ENCODE measurements at places on chromosomes 4 and X.

GRCh38 chrX:96770315-96770714 is 85.7 kb downstream of the DIAPH2 start:
- DNase-seq, result peak; percentile 5

DNA sequence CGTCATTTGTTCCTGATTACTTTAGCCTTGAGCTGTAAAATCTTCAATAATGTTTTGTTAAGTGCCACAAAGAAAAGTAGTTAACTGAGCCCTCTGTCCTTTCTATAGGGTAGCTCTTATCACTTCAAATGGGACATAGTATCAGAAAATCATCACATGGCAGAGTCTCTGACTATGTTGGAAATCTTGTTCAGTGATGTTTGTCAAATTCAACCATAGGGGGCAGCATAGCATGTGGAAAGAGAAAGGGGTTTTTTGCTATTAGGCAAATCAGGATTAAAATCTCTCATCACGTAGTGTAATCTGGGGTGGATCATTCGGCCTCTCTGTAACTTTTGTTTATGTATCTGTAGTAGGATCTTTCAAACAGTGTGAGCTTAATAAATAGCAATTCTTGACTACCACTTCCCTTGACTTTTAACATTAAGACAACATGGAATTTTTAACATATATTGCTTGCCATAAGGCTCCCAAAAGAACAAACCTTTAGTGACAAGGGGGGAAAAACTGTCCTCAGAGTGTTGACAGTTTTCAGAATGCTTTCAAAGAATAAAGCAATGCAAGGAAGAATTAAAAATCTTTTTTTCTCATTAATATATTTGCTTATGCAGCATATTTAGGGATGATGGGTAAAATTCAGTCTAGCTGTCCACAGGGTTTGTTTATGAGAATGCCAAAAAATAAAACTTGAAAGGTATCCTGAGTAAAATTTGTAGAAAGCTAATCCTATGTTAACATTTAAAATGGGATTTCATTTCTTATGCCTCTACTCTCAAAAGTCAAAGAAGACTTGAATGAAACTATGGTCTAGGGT is 127.2 kb downstream of the FBXW7 start:
- peak; percentile 83 for DNase-seq

- DNase-seq, result no peak
Measured at GRCh38 chrX:136259543-136259942, 8.3 kb upstream of the MAP7D3 start.

DNA sequence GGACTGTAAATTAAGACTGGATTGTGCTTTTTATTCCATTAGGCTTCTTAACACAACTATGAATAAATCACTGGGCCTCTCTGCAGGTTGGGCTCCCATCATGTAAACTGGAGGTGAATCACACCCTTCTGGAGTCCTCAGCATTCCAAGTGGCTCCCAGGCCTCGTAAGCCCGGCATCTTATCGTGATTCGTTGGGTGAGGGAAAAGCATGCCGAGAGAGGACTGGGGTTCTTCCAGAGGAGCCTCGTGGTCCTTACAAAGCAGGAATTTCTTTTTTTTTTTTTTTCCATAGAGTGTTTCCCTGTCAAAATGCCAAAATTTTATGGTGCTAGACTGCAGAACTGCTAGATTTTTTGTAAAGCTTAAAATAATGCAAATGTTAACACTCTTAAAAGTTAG is 20.0 kb downstream of the CLDN22 start:
- peak; percentile 37 for DNase-seq

DNA sequence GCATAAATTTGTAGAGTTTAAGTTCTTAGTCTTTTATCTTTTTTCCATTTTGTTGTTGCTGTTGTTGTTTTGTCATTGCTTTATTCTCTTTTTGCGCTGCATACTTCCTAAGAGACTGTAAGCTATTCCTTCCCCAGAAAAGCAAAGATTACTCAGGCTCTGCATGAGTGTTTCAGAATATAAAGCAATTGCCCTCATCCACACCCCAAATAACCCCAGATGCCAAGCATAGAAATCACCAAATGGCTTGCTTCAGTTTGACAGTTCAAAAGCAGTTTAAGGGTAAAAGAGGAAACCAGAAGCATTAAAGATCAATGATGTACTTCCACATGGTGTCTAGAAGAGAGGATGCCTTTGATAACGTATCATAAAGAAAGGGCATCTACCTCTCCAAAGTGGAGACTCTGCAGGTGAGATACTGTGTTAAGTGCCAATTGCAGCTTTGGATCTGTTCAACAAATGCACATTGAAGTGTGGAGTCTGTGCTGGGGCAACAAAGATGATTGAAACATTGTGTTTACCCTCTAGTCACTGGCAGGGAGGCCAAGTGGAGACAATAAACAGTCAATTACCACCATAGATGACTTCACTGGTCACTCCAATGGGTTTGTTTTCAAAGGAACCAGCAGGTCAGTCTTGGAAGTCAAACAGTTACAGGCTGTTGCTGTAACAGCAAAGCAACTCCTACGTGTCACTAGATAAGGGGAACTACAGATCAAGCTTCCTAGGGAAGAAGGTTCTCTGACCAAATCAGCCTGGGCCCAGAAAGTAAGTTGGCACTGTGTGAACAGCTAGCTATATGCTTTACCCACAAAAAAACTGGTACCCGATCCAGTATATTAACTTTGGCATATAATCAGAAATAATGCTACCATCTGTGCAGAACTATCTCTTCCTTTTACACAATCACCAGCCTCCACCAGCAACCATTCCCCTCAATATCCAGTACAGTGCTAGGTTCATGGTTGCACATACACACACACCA is 40.6 kb upstream of the IL21 start:
- no peak for DNase-seq

DNA sequence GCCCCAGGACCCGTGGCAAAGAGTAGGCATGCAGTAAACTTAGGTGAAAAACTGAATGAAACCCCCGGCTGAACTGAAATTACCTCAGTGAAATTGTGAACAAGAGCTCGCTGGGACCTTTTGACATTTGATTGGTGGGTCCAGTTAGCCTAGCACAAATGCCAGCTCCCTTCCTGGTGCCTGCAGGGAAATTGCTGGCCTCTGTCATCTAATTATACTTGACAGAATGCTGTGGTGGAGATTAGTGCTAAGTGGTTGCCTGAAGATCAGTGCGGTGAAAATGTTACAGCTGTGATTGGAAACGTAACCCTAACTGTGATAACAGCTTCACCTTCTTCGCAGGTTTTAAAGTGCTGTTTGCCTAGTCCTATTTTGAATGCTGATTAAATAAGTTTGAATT is 43.0 kb downstream of the ADD1 start:
- no peak for DNase-seq

DNA sequence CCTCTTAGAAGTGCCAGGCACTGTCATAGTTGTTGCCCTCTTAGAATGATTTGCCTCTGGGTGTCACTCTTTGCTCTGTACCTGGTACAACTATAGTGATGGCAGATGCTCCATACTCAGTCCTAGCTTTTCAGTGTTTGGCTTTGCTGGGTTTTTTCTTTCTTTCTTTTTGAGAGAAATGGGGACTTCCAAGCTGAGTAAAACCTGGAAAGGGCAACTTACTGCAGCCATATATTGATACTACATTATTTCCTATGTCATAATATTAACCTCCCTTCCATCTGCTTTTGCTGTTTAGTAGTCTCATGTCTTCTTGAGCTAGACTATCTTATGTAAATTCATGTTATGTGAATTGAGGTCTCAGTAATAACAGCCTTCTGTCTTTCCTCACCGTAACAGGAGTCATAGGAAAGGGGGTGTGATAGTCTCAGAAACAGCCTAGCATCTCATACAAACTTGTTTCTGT is 49.0 kb downstream of the NIPAL1 start:
- DNase-seq, result no peak

- DNase-seq, result peak; percentile 8
Measured at GRCh38 chr4:184136525-184136924, 81.1 kb downstream of the ENPP6 start.

- DNase-seq, result no peak
Measured at GRCh38 chrX:14573161-14573560, 43.8 kb downstream of the GLRA2 start.

DNA sequence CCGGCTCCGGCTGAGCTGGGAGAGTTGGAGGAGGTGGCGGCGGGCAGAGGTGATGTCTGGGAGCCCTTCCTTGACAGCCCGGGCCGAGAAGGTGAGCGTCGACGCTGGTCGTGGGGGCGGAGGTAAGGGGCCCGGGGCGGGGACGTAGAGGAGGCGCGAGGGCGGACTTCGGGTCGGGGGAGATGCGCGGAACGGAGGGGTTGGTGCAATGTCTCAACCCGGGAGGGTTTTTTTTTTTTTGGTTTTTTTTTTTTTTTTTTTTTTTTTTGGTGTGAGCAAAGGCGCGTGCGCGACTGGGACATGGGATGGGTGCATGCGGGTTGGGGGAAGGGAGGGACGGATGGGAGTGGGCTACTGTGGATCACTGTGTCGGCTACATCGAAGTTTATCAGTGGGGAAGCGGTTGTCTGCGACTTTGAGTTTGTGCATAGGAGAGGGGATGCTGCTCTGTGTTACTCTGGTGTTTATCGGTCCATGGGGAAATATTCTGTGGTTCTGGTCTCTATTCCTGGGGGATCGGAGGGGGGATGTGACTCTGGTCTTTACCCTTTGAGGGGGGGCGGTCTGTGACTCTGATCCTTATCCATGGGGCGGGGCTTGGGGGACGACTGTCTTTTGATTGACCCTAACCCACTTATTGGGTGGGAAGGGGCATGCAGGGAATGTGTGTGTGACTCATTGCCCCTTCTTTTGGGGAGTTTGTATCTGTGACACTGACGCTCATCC is 537 bp downstream of the RBM10 start:
- no peak for DNase-seq

- DNase-seq, result peak; percentile 68
Measured at GRCh38 chrX:153818571-153819383, 11.6 kb downstream of the PDZD4 start.

DNA sequence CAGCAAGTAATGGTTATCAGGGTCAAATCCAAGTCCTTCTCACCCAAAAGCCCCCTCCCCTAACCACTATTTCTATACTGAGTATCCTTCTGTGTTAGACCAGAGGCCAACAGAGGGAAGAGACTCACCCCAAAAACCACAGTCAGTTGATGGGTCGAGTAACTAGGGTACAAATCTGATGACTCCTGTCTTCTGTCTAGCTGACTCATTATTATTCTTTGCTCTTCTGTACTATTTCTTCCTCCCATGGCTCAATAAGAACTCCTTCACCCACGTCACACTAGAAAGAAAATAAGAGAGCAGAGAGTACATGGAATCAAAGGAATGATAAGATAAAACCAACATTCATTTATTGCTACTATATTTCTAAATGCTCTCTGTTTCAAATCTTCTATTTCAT is 2.0 kb downstream of the RAB40A start:
- DNase-seq, result no peak

GRCh38 chr4:84258905-84259830 is 239.9 kb downstream of the NKX6-1 start:
- peak; percentile 80 for DNase-seq

GRCh38 chr4:103099691-103100392 is at the start of gene BDH2:
TSS of gene BDH2 (minus strand) at chr4:103099834. CDS start at chr4:103096254, 3,580 bp downstream.
- DNase-seq, result peak; percentile 98

GRCh38 chrX:118523920-118524319 is 28.3 kb downstream of the DOCK11 start:
- DNase-seq, result no peak

- no peak for DNase-seq
Measured at GRCh38 chrX:141619336-141619735, 29.8 kb downstream of the SPANXA2 start.

GRCh38 chr4:15234116-15234855 is 193.5 kb upstream of the C1QTNF7 start:
- DNase-seq, result no peak

DNA sequence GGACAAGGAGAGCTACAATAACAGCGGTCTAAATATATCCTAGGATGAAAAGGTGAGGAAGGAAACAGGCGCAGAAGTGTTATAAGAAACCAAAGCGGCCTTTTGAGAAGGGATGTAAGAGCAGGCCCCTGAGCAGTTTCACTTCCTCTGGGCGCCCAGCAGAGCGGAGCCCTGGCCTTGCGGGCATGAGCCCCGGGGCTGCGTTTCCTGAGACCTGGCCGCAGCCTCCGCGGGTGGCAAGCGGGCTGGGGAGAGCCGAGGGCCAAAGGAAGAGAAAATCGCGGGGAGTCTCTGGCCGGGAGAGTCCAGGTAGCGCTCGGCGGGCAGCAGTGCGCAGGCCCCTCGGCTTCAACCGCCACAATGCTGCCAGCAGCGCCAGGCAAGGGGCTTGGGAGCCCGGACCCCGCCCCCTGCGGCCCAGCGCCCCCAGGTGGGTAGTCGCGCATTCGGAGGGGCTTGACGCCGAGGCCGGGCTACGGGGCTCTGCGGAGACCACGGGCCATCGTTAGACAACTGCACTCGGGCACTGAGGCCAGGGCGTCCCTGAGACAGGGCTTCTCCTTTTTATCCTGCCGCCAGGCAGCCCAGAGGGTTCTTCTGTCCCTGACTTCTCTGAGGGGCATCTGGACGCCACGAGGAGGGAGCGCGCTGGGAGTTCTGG is at the start of gene BANK1:
Gene BANK1, plus strand, starts transcription at position 210 of the 661 bp plus-strand sequence. Its CDS starts 151 bp downstream, at position 361.
- peak; percentile 86 for DNase-seq

- no peak for DNase-seq
Measured at GRCh38 chrX:153669901-153670731, 3.5 kb downstream of the PNCK start.

DNA sequence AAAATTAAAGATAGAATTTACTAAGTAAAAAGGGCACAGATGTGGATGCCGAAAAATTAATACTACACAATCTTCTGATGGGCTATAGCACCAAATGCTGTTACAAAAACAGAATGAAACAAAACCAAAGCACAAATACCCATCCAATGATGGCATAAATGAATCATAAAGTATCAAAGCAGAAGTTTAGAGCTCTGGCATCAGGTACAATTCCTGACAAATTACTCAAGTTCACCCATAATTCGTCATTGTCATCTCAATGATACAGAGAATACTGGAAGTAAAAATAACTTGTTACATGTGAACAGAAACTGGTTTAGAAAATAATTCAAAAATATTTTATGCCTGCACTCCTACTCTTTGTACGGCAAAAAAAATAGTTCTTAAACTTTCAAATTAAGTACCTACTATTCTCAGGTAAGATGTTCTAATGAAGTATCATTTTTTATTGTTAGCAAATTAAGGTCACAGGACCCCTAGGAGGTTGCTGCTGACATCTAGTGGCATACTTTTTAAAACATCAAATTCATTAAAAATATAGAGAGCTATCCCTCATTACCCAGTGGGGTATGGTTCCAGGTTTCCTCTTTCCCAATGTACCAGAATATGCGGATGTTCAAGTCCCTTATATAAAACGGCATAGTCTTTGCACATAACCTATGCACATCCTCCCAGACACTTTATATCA is 126.1 kb downstream of the INPP4B start:
- DNase-seq, result peak; percentile 45

GRCh38 chr4:148795156-148795864 is 353.1 kb upstream of the NR3C2 start:
- DNase-seq, result peak; percentile 56

GRCh38 chr4:165058666-165059065 is 5.0 kb downstream of the TRIM75 start:
- no peak for DNase-seq

DNA sequence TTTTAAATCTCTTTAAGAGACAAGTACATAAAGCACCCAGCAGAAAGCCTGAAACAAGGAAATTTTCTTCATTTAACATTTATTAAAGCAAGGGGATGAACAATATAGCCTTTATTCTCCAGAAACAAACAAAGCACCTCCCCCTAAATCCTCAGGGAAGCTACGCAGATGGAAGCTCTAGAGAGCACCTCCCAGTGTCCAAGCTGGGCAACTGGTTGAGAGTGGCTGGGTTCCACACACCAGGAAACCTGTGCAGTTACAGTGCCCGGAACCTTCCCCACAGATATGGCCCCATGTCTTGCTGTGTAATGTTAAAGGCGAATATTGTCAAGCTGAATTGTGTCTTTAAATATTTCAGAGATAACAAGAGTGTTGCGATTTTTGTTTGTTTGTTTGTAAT is 8.9 kb upstream of the TRIML1 start:
- DNase-seq, result peak; percentile 59

GRCh38 chr4:1843852-1844251 is 12.1 kb downstream of the LETM1 start:
- DNase-seq, result no peak
